Vagina (tissue), 2 donors: ENCODE measurements at places on chromosomes 5 and 9.

DNA sequence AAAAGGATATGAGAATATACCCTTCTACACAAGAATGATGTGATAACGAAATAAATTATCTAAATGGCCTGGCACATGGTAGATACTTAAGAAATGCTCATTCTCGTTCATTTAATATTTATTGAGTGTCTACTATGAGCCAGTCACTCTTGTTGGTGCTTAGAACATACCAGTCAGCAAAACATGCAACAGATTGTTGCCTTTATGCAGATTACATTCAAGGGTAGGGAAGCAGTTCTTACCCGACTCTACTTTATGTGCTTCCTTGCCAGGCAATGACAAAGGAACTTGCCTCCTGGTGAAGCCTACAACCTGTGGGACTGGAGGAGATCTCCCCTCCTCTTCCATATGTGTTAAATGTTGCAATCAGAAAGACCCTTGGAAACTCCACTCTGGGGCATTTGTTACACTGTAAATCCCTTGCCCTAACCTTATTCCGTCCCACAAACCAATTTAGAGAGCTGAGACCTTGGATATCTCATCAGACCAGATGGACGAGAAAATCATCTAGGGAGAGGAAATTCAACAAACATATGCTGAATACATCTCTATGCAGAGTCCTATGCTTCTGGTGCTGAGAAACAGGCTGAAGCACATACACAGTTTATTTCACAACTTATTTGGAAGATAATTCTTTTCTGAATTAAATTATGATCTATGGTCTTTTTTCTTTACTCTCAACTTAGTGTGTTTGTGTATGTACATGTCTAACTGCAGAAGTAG is 128.1 kb upstream of the TRIM32 start:
- DNase-seq = no peak

GRCh38 chr5:122515709-122516431 is 203.8 kb downstream of the SNCAIP start:
- DNase-seq = no peak

GRCh38 chr9:127116957-127117356 is 5.5 kb downstream of the ANGPTL2 start:
- DNase-seq = no peak

DNA sequence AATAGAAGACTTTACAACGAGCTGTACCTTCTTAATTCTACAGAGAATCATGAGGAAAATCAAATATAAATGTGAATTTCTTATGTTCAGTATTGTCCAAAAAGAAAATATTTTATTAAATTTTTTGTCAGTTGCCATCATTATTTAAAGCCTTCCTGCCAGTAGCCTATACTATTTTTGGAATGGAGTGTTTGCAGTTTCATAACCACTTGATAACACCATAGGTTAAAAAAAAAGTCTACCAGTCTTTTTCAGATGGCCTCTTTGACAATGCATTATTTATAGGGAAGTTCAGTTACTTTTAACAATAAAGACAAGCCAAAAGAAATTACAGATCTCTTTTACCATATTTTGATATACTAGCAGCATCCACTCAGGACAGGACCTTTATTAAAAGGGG is 80.3 kb upstream of the CCDC152 start:
- DNase-seq = no peak

DNA sequence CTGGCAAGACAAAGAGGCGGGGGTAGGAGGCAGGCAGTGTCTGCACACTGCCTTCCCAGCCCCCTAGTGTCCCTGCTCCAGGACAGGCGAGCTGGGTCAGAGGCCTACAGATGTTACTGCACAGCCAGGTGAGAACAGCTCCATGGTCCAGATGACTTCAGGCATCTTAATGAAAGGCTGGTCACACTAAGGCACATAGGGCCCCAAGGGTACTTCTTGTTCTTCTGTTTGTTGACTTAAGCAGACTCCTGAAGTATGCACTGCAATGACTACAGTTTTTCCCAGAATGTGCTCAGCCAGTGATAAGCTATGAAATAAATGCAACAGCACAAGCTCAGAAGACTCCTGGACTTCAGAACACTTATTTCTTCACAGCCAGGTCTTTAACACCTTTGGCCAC is 27.4 kb downstream of the ATPSCKMT start:
- DNase-seq = no peak

GRCh38 chr5:437281-437771 is 5.7 kb upstream of the EXOC3 start:
- DNase-seq = no peak
